Thyroid gland (tissue), 4 donors: ENCODE measurements at places on chromosomes 5 and 9. TPM values are rescaled to one million over a fixed set of nuclear protein-coding genes. Genes with fewer than 3 reads are reported as not detected.

Gene ROR2
- 15.9 TPM for total RNA-seq

Gene KIF20A
- not detected for total RNA-seq

DNA sequence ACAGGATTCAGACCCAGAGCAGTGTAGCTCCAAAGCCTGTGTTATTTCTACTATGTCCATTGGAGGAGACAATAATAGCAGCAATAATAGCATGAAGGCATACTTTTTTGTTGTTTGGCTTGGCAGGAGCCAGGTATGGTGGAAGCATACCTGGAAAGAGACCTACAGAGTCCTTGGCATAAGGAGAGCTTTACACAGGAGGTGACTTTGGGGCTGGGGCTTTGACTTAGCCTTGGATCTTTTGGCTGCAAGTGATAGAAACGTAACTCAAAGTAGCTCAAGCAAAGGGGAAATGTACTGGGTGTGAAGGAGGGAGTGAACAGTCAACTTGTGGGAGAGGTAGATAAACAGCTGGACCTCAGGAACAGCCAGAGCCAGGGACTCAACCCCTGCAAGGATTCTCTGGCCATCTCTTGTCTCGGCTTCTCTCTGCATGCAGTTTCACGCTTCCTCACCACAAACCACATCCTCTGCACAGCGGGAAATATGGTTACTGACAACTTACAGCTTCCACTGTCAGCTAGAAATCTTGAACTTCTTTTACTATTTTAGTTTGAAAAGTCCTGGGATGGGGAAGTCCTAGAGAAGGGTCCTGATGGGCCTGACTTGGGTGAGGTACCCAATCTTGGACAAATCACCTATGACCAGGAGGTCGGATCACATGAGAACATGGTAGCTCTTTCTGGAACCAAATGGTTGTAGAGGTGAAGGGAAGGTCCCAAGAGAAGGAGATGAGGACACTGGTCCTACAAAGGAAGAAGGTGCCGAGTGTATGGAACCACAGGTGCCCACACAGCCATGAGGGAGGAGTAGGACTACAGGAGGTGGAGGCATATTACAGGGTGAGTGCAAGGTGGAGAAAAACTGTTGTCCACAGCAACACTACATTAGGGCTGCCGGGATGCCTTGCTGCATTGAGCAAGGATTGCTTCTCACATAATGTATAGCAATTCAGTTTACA is 47.0 kb upstream of the TGFBR1 start:
- no peak overlapping the region for H3K4me3 ChIP-seq
- H3K4me1 ChIP-seq: peaks cover 19% of the 10 kb centered on the region
- no peaks in the 10 kb centered on the region for H3K27me3 ChIP-seq

- DNase-seq: no peak
- no peaks in the 10 kb centered on the region for H3K27me3 ChIP-seq
- H3K36me3 ChIP-seq: no peaks in the 10 kb centered on the region
- H3K27ac ChIP-seq: no peak overlapping the region
- no peaks in the 10 kb centered on the region for H3K4me1 ChIP-seq
Observed at GRCh38 chr5:68000805-68001204, 214.8 kb upstream of the PIK3R1 start.

DNA sequence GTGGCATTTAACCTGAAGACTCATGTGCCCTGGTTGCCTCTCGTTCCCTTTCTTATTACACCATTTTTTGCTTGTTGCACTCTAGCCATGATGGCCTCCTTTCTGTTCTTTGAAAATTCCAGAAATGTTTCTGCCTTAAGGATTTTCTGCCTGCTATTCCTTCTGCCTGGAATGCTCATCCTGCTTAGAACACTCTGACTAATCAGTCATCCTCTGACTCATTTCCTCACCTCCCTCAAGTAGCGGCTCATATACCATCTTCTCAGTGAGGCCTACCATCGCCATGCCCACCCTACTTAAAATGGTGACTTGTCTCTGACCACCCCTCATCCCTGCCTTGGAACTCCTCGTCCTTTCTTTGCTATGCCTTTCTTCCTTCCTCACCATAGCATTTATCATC is 68.8 kb downstream of the KIF4B start:
- H3K36me3 ChIP-seq: no peaks in the 10 kb centered on the region
- H3K4me1 ChIP-seq: no peaks in the 10 kb centered on the region
- H3K27me3 ChIP-seq: no peaks in the 10 kb centered on the region
- DNase-seq: no peak
- H3K27ac ChIP-seq: no peak overlapping the region

DNA sequence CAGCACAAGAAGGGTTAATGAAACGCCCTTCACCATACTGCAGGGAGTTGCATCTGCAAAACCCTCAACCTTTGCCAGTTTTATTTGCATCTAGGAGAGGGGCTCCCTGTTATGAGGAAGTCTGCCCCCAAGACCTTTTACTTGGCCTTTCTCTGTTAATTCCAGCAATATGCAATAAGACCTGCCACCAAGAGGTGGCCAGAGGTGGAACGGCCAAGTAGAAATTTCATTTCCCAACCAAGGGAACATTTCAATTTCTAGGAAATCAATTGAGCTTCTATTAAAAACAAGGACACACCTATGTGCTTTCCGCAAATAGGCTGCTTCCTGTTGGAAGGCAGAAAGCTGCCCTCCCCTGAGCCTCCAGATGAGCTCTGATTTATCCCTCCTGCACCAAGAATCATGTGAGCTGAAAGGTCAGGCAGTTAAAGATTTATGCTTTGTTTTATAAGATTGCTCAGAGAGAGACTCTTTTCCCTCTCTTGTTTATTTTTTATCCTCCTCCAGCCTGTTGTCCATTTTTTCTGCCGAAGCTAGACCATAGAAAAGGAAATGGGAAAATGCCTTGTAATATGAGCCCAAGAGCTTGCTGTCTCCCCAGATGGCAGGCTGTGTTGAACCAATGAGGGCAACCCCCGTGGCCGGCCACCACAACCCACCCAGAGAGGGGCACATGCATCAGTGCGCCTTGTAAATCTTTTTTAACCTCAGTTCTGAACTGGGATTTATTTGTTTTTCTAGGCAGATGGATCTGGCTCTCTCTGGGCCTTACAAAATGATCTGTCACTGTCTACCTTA is 572.8 kb downstream of the TLE1 start:
- no peak overlapping the region for H3K4me3 ChIP-seq
- no peaks in the 10 kb centered on the region for H3K4me1 ChIP-seq
- H3K36me3 ChIP-seq: no peaks in the 10 kb centered on the region
- DNase-seq: no peak
- H3K27ac ChIP-seq: no peak overlapping the region
